ENCODE measurements at places on chromosomes 11 and 22.

DNA sequence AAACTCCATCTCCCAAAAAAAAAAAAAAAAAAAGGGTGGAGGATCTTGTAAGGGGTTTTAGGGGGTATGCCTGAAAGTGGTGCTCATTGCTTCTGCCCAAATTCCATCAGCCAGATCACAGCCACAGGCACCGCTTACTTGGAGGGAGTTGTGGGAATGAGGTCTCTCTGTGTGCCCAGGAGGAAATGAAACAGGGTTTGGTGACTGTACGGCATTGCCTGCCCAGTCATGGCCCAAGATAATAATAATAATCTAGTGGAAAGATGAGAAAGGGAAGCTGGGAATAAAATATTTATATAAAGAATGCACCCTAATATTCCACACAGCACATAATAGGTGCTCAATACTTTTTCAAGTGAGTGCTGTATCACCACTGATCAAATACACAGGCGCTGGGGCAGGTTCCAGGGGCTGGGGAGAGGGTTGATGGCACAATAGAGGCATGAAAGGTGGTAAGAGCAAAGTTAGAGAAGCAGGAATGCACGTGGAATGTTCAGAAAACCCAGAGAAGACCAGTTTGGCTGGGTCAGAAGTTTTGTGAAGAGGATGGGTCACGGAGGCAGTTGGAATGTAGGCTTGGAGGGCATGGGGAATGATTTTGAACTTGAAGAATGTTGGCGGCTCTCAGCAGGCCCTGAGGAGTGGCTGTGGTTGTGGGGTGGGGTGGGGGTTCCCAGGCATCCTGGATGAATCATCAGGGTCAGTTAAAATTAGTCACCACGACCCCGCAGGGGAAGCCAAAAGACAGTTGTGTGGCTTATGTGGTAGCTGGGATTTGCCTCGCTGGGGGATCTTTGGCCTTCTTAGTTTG lies 12.5 kb upstream of the MB start:
- DNase-seq: peak; percentile 96

GRCh38 chr11:29171360-29171950 lies 845.4 kb downstream of the KCNA4 start:
- DNase-seq: no peak

DNA sequence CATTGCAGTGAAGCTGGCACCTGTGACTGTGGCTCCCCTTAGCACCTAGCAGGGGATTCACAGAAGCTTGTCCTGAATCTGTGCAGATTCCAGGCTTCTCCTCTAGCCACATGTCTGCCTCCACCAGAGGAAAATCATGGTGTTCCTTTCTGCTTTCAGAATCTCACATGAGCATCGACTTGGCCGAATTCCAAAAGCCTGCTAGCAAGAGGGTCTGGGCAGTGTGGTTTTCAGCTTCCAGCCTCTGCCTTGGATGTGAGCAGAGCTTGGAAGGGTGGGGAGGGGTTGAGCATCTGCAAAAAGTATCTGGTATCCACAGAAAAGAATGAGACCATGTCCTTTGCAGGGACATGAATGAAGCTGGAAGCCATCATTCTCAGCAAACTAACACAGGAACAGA lies 911.1 kb downstream of the TBC1D22A start:
- no peak for DNase-seq

GRCh38 chr11:107179829-107180228 lies 161.6 kb upstream of the GUCY1A2 start:
- DNase-seq: no peak

DNA sequence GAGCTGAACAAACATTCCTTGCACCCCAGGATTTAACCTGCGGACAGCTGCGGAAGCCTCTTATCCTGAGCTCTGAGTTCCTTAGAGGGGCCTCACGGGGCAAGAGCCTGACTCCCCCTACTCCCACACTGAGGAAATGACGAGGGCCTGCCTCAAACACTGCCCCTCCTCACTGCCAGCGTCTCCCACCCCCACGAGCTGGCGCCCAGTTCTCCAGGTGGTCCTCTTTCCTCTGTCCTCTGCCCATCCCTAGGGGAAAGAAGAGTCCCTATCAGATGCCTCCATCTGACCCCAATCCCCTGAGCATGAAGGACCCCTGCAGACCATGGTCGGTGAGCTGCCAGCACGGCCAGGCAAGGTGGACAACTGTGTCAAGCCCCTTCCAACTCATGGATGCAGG lies 14.3 kb downstream of the CHST1 start:
- no peak for DNase-seq

GRCh38 chr11:79083352-79083751 lies 357.5 kb downstream of the TENM4 start:
- no peak for DNase-seq

Data from bronchial epithelial cell (primary cell).